Nucleus accumbens (tissue), 56 donors: ENCODE measurements at places on chromosomes 16 and 17.

DNA sequence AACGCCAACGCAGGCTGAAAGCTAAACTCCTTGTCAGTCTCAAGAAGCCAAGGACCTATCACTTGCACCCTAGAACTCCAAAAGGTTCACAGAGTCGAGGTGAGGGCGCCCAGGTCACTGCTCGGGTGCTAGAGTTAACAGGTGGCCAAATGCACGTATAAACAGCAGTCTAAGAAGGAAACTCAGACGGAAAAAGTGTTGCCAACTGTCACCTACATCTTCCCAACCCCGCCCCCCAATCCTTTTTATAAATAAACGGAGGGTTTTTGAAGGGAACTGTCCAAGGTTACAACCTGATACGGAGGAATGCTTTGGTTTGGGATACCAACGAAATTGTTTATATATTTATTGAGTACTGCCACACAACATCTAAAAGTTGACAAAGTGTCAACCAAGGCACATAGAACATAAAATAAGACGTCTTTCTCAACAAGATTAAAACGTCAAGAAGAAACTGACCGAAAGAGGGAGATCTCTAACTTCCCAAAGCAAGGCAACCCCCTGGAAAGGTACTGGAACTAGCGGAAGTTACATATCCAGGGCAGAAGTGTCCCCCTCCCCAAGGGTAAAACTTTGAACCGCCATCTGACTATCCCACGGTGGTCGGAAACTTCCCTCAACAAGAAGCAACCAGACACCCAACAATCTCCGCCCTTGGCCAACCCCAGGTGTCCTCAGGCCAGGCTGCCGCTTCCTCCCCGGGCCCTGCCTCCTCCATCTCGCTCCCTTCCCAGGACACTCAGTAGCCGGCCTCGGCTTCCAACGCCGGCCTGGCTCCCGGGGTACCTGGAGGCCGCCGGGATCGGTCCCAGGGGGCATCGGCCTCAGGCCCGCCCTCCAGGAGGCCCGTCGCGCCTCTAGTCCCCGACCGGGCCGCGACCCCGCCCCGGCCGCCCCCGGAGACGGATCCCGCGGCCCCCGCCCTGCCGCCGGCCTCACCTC is 982 bp downstream of the SPAG9 start:
- no peak for DNase-seq

DNA sequence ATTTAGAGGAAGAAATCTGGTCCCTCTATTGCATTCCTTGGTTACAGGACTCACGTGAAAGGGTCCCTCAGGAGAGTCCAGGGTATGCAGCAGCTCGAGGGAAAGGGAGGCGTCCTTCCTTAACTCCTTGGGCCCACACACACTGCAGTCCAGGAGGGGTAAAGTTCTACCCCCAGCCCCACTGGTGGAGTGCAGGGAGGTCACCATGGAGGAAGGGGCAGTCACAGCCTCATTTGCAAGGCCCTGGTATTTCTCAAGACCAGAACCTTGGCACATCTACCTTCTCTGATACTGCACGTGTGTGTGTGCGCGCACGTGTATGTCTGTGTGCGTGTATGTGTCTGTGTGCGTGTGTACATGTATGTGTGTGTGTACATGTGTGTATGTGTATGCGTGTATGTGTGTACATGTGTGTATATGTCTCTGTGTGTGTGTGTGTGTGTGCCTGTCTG is 11.1 kb downstream of the HIC1 start:
- DNase-seq: no peak

- no peak for DNase-seq
Observed at GRCh38 chr16:27960619-27961295, 102.8 kb downstream of the GSG1L start.

- DNase-seq: no peak
Observed at GRCh38 chr17:63540590-63540989, 9.7 kb upstream of the DCAF7 start.

- no peak for DNase-seq
Observed at GRCh38 chr17:80352991-80353665, 61.8 kb upstream of the ENDOV start.
